ENCODE measurements at places on chromosomes 7 and 10. TPM values are rescaled to one million over a fixed set of nuclear protein-coding genes. Genes with fewer than 3 reads are reported as not detected.
A peak's percentile ranks its signal among the peaks of the same experiment; 100 is the strongest.

DNA sequence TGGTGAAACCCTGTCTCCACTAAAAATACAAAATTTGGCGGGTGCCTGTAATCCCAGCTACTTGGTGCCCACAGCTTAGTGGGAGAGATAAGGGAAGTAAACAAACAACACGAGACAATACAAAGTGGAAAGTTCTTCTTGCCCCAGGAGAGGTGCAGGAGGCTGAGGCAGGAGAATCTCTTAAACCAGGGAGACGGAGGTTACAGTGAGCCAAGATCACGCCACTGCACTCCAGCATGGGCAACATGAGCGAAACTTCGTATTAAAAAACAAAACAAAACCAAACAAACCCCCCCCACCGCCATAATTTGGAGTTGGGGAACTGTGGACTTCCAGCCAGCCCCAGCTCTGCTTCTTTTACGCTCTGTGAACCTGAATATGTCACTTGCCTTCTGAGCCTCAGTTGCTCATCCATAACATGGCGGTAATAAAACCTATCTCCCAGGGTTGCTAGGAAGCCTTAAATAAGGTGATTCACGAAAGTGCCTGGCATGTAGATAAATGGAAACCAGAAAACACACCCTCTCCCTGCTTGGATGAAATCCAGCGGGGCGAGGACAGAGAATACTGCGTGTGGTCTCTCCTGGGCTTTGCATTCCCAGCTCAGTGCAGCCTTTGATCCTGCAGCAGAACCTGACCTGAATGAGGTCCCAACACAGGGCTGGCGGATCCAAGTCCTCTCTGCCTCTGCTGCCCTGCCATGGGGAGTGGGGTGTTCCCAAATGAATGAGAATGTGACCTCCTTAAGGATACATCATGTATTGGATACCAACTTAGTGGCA, 10.2 kb downstream of the MLXIPL start:
- DNase-seq: no peak

GRCh38 chr10:119872860-119873681, 428 bp upstream of the MCMBP start:
- DNase-seq: peak; percentile 88

GRCh38 chr10:44883593-44884331, 27.4 kb upstream of the TMEM72 start:
- DNase-seq: no peak

DNA sequence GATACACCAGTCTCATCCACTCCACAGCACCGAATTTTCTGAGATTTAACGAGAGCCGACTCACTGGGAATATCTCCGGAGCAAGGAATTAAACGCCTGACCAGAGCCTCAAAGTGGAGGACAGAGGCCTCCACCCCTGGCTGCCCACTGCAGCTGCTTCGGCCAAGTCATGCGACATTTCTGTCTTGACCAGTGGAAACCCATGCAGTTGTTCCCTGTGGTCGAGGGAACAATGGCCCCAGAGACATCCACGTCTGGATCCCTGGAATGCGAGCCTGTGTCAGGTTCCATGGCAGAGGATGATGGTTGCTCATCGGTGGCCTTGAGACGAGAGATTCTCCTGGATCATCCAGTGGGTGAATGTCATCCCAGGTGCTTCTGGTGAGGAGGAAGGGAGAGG, 65.7 kb upstream of the INSIG1 start:
- no peak for DNase-seq

DNA sequence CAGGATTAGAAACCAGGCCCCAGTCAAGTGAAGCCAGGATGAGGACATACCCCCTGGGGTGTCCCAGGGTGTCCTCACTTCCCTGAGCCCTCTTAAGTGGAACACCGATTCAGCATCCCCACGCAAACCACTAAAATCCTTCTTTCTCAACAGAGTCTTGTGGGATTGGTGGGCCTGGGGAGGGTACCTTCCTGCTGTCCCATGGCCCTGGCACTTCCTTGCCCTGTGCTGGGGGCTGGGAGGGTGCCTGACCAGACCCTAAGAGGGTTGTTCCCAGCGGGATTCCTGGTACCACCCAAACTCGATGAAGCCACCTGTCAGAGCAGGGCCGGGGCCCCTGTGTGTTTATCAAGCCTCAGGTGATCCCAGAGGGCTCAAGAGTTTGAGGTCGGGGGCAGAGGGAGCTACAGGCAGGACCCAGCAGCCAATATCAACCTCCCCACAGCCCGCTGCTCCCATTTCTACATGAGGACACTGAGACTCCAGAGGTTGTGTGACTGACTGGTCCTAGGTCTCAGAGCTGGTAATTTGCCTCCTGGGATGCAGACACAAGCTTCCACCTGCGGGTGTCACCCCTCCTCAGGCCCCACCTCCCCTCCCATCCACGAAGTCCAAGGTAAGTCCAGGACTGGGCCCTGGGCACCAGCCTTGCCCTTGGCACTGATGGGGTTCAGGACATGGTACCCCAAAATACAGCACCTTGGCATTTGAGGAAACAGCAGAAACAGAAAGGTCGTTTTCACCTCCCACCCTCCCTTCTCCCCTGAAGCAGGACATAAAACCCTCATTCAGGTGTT, 31.4 kb downstream of the OAT start:
- DNase-seq: no peak

- DNase-seq: no peak
These were observed 495 bp upstream of the SDHAF3 start for GRCh38 chr7:97117035-97117371.

DNA sequence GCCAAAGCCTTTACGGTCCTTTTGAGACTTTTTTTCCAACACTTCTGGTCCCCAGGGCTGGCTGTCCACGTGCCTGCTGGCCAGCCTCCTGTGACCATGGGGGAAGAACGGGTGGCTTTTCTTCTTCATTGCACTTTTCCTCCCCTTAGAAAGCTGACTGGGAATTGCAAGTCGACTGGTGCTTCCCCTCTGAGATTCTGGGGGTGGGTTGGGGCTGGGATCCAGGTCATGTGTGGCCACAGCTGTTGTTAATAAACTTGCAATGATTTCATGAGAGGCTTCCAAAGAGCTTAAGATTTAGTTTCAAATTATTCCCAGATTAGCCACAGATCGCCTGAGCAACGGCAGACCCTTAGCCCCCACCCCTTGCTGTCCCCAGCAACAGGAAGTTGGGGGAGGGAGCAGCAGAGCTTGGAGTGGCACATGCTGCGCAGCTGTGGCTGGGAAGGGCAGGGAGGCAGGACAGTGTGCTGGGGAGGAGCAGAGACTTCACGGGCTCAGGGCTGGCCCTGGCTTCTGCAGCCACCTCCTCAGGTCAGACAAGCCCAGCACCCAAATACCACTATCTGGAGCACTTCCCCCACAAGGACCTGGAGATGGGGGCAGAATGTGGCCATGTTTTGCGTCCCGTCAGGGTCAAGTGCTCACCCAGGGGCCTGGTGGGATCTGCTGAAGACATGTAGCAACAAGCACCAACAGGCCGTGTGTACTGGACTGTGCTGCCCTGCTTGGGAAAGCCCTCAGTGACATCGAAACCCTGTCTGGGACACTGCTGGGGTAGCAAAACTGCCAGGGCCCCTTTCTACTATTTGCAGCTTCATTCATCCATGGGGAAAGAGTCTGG, 147.1 kb downstream of the RNF216 start:
- DNase-seq: no peak

GRCh38 chr7:142487124-142487523, 229.3 kb upstream of the PRSS58 start:
- DNase-seq: no peak

DNA sequence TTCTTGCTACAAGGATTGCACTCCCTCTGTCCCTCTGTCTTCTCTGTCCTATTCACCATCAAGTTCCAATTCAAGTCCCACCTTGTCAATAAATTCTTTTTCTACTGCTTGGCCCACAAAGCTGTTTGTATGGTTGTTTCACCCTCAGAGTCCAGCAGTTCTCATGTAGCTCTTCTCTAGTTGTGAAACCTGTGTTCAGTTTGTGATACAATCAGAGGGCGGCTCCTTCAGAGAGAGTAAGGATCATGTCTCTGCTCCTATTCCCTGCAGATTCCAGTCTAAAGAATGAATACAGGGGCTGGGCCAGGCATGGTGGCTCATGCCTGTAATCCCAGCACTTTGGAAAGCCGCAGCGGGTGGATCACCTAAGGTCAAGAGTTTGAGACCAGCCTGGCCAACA, 126.6 kb upstream of the BET1 start:
- DNase-seq: no peak

GRCh38 chr10:50615658-50616057, 8.1 kb downstream of the SGMS1 start:
- no peak for DNase-seq

DNA sequence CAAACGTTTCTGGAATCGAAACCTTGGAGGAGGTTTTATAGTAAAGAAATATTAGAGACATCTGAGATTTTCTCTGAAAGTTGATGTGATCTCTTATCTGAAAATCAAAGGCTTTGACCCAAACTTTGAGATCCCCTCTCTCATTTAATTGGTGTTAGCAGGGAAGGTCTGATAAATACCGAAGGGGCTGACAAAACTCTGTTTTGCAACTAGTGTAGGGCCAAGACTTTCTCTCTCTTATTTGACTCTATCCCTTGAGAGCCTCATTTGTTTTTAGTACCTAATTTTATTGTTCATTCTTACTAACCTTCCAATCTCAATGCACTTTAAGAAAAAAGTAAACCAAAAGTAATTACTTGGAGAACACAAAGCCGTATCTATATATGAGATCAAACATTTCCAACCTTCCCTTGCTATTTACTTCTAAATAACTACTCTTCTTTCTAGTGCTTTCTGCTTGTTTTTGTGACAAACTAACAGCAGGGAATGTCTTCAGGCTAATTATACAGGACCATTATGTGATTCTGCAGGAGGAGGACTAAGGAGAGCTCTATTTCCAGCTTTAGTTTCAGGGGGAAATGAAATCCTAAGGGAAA, 33.4 kb upstream of the NPVF start:
- no peak for DNase-seq

DNA sequence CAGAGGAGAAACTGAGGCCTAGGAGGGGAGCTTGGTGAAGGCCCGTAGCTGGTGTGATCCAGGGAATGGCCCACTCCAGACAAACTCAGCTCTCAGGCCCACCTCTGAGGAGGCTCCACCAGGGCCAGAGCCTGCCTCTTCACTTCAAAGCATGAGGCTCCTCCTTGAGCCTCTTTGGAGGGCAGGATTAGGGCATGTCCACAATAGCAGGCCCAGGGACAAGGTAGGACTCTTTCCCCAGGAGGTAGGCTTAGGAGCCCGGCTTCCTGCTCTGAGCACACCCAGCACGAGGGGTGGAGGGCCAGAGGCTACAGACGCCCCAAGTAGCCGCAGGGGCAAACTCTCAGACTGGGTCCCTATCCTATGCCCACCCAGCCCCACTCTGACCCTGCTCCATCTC, 164.6 kb upstream of the ZMIZ1 start:
- no peak for DNase-seq

DNA sequence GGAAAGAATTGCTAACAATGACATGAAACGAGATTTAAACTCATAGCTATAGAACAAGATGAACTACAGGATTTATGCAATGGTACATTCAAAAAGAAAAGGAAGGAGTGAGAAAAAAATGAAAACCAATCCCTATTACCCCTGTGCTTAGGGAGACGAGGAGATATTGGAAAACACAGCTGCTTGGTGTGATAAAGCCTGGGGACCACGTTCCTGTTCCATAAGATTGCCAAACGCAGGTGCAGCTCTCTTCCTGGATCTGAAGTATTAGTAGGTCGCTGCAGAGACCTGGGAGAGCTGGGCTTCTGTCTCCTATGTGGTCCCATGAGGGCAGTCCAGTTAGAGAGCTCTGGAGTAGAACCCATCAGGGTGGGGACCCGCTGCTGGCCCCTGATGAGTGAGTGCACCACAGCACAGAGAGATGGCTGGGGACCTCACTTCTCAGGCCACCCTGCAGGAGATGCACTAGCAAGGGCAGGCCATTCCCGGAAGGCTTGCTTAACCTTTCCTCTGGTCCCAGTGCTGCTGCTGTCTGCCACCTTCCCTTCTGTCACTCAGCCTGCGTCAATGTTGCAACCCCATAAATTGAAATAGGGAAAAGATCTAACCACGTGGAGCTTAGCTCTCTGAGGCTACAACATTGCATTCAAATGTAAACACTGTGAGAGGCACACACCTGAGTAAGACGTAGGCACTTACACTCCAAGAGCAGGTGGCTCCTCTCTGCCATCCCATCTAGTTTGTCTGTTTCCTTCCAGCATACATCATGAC, 57.9 kb downstream of the MTPN start:
- DNase-seq: no peak

DNA sequence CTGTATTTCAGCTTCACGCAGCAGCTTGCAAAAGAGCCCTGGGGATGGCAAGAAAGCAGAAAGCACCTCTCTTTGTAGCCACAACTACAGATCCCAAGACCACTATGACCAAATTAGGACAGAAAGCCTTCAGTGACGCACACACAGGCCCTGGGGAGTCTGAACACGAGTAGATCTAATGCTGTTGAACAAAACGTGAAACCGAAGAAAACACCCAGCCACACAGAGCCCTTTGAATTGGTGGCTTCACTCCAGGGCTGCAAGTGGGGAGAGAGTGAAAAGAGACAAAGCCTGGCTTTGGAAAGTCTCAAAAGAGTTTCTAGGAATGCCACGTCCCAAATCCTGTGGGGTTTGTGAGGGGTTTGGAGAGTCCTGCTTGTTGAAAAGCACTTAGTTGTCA, 28.4 kb downstream of the PLXNA4 start:
- no peak for DNase-seq

DNA sequence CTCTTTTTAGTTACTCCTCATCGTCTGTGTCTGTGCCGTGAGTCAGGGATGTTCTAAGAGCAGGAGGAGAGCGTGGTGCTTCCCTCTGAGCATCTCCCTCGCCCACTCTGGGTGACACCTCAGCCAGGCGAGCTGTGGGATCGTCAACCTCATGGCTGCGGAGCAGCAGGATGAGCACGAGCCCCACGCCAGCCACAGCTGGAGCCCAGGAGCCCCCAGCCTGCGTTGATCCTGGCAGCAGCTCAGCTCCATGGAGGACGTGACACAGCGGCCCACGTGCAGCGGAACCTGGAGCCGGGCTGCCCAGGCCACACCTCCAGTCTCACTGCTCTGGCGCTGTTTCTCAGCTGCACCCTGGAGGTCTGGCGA, 512.0 kb downstream of the PTPRN2 start:
- no peak for DNase-seq

DNA sequence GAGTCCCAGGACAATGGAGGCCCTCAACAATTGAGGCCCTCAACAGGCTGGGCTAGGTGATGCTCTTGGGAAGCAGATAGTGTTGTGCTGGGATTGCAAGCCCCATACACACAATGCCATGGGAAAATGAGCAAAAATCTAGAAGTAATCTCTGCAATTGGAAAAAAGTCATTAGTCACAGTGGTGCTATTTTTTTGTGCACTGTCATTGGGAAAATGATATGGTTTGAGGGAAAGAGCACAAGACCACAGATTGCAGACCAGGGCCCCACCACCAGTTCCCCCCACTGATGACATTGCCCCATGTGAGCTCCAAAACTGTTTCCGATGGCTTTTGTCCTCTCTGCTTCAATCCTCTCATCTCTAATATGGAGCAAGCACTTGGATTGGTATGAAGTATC, 1.9 kb downstream of the KCTD7 start:
- no peak for DNase-seq

Gene BHLHA15
- polyA plus RNA-seq: not detected

Gene PRKCQ
- 62.4 TPM for polyA plus RNA-seq

Gene ACTR3C
- polyA plus RNA-seq: 4.3 TPM

Gene BICC1
- polyA plus RNA-seq: not detected

Gene NHLRC2
- polyA plus RNA-seq: 8.0 TPM
